RPMI8226 (cell line): ENCODE measurements at places on chromosomes 12 and 14.

- DNase-seq, result no peak
Measured at GRCh38 chr12:67669217-67669933, 20.8 kb downstream of the DYRK2 start.

DNA sequence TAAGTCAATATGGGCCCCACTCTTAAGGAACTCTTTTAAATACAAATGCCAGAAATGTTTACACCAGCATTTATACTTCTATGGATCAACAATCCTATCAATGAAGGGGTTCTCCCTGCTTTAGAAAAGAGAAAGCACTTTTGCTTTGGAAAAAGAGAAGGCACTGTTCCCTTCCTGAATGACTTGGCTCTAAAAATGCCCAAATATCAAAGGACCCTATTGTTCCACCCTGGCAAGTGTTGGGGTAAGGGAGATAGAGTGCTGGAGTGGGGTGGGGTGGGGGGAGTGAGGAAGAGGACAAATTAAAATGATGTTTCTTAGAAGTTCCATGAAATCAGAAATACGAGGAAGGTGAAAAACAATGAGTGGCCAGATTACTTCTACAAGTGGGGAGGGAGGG lies 131.6 kb upstream of the GRIN2B start:
- no peak for DNase-seq

DNA sequence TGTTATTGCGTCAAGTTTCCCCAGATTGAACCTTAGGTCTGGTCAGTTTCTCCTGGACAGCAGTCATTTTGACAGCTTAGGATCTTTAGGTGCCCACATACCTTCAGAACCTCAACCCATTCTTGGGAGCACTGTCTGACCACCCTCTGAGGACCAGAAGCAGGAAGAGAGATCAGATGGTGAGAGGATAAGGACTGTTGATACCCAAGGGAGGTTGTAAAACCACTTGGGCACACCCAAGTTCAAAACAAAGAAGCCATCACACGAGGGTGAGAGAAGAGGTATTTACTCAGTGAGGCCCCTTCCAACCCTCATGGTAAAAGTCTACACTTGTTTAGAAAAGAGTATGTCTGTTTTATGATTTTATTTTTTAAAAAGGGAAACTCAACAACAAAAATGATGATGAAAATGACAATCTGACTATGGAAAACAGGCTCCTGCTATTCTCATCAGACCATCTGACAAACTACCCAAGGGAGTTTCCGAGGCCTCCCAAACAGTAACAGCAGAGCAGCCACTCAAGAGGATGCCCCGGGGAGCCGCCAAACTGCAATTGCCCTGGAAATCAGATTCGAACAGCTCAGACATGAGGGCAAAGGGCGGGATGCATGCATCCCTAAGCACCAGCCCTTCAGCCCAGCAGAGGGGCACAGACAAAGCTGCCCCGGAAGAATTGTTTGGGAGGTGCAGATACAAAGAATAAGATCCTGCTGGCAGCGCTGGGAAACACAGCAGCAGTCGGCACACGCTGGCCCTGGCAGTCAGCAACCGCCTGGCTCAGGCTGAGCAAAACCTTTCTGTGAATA lies 162.6 kb upstream of the PLEKHG7 start:
- no peak for DNase-seq

DNA sequence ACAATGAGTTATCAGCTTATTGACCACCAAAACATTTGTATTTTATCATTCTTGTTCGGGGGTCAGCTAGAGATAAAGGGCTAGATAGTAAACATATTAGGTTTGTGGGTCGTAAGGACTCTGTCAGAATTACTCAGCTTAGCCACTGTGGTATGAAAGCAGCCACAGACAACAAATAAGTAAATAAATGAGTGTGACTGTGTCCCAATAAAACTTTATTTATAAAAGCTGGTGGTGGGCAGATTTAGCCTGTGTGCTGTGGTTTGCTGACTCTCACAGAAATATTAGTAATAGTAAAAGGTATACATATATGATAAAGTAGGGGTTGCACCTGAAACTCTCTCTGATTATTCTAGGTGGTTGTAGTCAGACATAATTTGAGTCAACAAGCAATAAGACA lies 56.1 kb downstream of the TPH2 start:
- no peak for DNase-seq

- no peak for DNase-seq
Measured at GRCh38 chr12:4486980-4487379, 41.4 kb upstream of the FGF6 start.
